ENCODE measurements at places on chromosomes 2 and 18.

GRCh38 chr18:48003426-48004349, 73.2 kb upstream of the SMAD2 start:
- peak; percentile 39 for DNase-seq

- peak; percentile 77 for DNase-seq
These were observed 96.6 kb downstream of the MBD2 start for GRCh38 chr18:54127759-54128378.

DNA sequence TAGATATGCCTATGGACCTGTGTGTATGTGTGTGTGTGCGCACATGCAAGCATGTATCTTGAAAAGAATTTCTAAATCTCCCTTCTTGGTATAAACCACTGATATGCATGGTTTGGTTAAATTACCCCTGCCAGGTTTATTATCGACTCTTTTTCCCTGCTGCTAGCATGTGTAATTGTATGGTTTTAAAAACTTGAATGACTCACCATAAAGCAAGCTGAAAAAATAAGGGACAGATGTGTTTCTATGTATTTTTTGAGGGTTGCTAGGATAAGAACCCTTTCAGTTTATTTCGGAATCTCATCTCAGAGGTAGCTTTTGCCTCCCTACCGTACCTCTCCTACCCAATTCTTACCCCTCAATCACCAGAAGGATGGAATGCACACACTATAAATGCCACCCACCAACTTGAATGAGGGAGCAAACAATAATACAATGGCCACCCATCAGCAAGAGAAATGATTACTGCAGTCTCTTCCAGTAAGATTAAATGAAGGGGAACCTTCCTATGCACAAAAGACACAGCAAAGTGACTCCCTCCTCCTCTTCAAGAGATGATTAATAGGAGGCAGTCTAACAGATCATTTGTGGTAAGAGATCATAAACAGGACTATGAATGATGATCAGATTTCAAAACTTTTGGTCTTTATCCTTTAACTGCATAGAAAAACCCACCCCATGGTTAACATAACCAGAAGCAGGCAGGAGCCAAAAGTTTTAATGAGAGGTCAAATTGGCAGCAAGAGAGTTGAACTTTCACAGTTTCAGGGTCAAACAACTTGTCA, 357.2 kb downstream of the SATB2 start:
- peak; percentile 38 for DNase-seq

- DNase-seq: peak; percentile 93
These were observed 30.4 kb upstream of the GMCL1 start for GRCh38 chr2:69798909-69799526.

DNA sequence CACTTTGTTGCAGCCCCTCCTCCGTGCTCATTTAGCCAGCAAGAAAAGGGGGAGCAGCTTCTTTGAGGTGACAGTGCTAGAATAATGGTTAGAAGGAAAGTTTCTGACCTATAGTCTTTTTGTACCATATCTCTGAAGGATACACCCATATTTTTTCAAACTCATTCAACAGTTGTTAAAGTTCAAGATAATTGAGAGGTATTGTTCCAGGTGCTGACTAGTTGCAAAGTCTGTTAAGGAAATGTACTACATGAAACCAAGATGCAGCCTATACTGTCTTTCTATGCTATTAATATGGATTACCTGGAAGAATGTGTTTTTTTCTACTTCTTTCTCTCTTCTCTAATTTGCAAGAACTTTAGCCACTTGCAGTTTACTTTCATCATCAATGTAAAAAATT, 495.0 kb downstream of the PARD3B start:
- DNase-seq: no peak

- DNase-seq: peak; percentile 67
These were observed 56.4 kb downstream of the PLB1 start for GRCh38 chr2:28552045-28552823.
